ENCODE measurements at places on chromosomes 12 and 14.
A peak's percentile ranks its signal among the peaks of the same experiment; 100 is the strongest.

- no peaks in the 10 kb centered on the region for H3K36me3 ChIP-seq
- no peak overlapping the region for H3K27ac ChIP-seq
- no peaks in the 10 kb centered on the region for H3K27me3 ChIP-seq
- no peaks in the 10 kb centered on the region for H3K4me1 ChIP-seq
- DNase-seq: no peak
Measured at GRCh38 chr12:44703182-44703910, 172.8 kb downstream of the NELL2 start.

- DNase-seq: no peak
- no peak overlapping the region for H3K4me3 ChIP-seq
- peaks cover 40% of the 10 kb centered on the region for H3K36me3 ChIP-seq
- peaks cover 69% of the 10 kb centered on the region for H3K4me1 ChIP-seq
Measured at GRCh38 chr14:91116913-91117588, 3.2 kb downstream of the DGLUCY start.

- H3K4me1 ChIP-seq: no peaks in the 10 kb centered on the region
- DNase-seq: no peak
- H3K36me3 ChIP-seq: no peaks in the 10 kb centered on the region
- no peak overlapping the region for H3K4me3 ChIP-seq
Measured at GRCh38 chr12:91215940-91216454, 33.4 kb upstream of the DCN start.

- DNase-seq: no peak
- H3K27ac ChIP-seq: peak overlapping the region; percentile 96
- peak overlapping the region; percentile 37 for H3K4me3 ChIP-seq
- peaks cover 60% of the 10 kb centered on the region for H3K27me3 ChIP-seq
- H3K4me1 ChIP-seq: peaks cover 29% of the 10 kb centered on the region
Measured at GRCh38 chr14:37591311-37591940, 3.6 kb downstream of the FOXA1 start.

GRCh38 chr14:75196064-75196463 lies 19.7 kb upstream of the TMED10 start:
- peak overlapping the region; percentile 82 for H3K27ac ChIP-seq
- DNase-seq: no peak
- H3K4me1 ChIP-seq: peaks cover 20% of the 10 kb centered on the region
- no peak overlapping the region for H3K4me3 ChIP-seq
- H3K36me3 ChIP-seq: no peaks in the 10 kb centered on the region
